Thoracic aorta (tissue), 2 donors: ENCODE measurements at places on chromosomes 2 and 18. TPM values are rescaled to one million over a fixed set of nuclear protein-coding genes. Genes with fewer than 3 reads are reported as not detected.
A peak's percentile ranks its signal among the peaks of the same experiment; 100 is the strongest.

The DYSF gene
- 15.2 TPM for total RNA-seq

The DUSP2 gene
- 22.2 TPM for total RNA-seq

DNA sequence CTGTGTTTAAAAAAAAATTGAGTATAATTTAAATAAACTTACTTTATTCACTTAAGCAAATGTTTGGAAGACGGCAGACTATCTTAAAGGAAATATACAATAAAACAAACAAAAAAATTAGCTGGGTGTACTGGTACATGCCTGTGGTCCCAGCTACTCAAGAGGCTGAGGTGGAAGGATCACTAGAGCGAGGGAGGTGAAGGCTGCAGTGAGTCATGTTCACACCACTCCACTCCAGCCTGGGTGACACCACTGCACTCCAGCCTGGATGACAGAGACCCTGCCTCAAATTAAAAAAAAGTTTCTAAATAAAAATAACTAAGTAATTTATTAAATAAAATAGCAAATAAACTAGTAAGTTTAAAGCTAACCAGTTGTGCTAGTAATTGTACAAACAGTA is 7.5 kb downstream of the PUM2 start:
- H3K27ac ChIP-seq: no peak overlapping the region
- peaks cover 56% of the 10 kb centered on the region for H3K4me1 ChIP-seq
- no peak for DNase-seq
- no peaks in the 10 kb centered on the region for H3K27me3 ChIP-seq

DNA sequence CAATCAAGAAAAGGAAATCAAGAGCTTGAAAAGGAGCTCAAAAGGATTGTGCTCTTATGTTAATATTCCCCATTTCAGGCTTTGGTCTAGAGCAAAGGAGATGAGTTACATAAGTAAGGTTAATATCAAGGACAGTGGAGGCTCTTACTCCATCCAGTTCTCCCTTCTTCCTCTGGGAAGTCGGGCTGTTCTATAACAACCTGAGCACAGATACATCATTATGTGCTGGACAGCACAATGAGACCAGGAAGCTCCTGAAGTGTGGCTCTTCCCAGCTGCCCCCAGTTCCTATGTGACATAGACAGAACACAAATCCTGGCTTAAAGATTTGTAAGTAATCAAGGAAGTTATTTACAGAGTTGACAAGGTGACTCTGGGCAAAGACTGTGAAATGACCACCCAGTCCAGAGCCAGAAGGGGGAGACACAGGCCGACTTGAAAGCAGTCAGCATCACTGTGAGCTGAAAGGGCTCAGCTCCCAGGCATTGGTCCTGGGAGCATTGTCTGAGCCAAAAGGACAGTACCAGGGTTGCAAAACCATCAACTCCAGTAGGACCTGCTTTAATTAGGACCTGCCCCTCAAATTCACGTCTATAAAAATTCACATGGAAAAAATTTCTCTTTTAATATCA is 917.6 kb upstream of the ACVR2A start:
- H3K4me3 ChIP-seq: no peak overlapping the region
- no peaks in the 10 kb centered on the region for H3K27me3 ChIP-seq
- H3K27ac ChIP-seq: no peak overlapping the region
- H3K36me3 ChIP-seq: no peaks in the 10 kb centered on the region
- no peaks in the 10 kb centered on the region for H3K4me1 ChIP-seq
- DNase-seq: no peak

The GGCX gene
- total RNA-seq: 28.4 TPM

- no peak for DNase-seq
- H3K27me3 ChIP-seq: no peaks in the 10 kb centered on the region
- no peaks in the 10 kb centered on the region for H3K4me1 ChIP-seq
- H3K27ac ChIP-seq: no peak overlapping the region
These were observed 109.9 kb downstream of the LYPD6B start for GRCh38 chr2:149148194-149149006.

The GPATCH11 gene
- total RNA-seq: 5.6 TPM

- H3K4me3 ChIP-seq: no peak overlapping the region
- no peaks in the 10 kb centered on the region for H3K27me3 ChIP-seq
- H3K4me1 ChIP-seq: no peaks in the 10 kb centered on the region
- no peak for DNase-seq
- H3K36me3 ChIP-seq: no peaks in the 10 kb centered on the region
These were observed 657.0 kb upstream of the SYT4 start for GRCh38 chr18:43934322-43934721.

GRCh38 chr2:45131587-45131986 is 122.3 kb upstream of the SIX2 start:
- no peaks in the 10 kb centered on the region for H3K36me3 ChIP-seq
- peaks cover 12% of the 10 kb centered on the region for H3K4me1 ChIP-seq
- H3K4me3 ChIP-seq: no peak overlapping the region
- no peaks in the 10 kb centered on the region for H3K27me3 ChIP-seq

GRCh38 chr2:202158796-202159195 is 79.6 kb downstream of the SUMO1 start:
- no peak overlapping the region for H3K4me3 ChIP-seq
- peaks cover 9% of the 10 kb centered on the region for H3K4me1 ChIP-seq
- H3K36me3 ChIP-seq: no peaks in the 10 kb centered on the region
- DNase-seq: no peak
- H3K27me3 ChIP-seq: no peaks in the 10 kb centered on the region

The RGPD3 gene
- 0.27 TPM for total RNA-seq

The KCNG2 gene
- 1.5 TPM for total RNA-seq

The ZC3H6 gene
- total RNA-seq: 10.6 TPM

GRCh38 chr2:216181351-216181750 is 72.2 kb downstream of the XRCC5 start:
- peaks cover 7% of the 10 kb centered on the region for H3K36me3 ChIP-seq
- H3K27me3 ChIP-seq: no peaks in the 10 kb centered on the region
- DNase-seq: no peak
- H3K4me3 ChIP-seq: no peak overlapping the region

The C18orf32 gene
- total RNA-seq: 39.4 TPM

DNA sequence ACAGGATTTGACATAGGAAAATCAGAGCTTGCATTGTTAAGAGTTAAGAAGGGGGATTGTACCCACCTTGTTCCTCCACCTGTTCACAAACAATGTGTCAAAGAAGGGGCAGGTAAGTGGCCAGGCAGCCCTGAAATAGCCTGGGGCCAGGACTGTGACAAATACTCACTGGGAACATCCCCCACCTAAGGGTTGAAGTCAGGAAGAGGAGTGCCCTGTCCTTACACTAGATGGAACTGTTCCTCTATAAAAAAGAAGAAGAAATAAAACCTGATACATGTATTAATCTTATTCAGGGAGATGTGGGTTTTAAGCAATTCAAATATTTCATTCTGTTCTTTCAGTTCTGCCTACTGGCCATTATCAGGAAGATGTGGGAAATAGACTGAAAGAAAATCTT is 41.9 kb downstream of the TACR1 start:
- no peak for DNase-seq
- peaks cover 8% of the 10 kb centered on the region for H3K4me1 ChIP-seq
- no peaks in the 10 kb centered on the region for H3K36me3 ChIP-seq
- H3K27ac ChIP-seq: no peak overlapping the region
- H3K4me3 ChIP-seq: no peak overlapping the region

DNA sequence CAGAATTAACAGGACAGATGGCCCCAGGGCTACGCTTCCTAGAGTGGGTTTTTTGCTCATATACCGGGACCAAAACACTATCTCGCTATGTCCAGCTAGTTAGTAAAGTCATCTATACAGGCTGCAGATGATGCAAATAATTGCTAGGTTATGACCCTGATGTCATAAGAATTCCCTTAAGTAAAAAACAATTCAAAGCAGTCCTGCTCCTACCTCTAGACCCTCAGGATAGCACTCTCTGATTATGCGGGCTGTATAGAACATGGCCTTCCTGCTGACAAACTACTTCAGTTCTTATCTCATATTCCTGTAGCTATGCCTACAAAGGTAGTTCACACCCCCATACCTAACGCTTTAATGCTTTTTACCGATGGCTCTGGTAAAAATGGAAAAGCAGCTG is 13.2 kb downstream of the DYNAP start:
- no peaks in the 10 kb centered on the region for H3K27me3 ChIP-seq
- DNase-seq: no peak
- no peaks in the 10 kb centered on the region for H3K4me1 ChIP-seq
- H3K4me3 ChIP-seq: no peak overlapping the region
- no peak overlapping the region for H3K27ac ChIP-seq

The GAL3ST2 gene
- 2.2 TPM for total RNA-seq

The CHRND gene
- total RNA-seq: not detected

- H3K4me3 ChIP-seq: no peak overlapping the region
- H3K27me3 ChIP-seq: no peaks in the 10 kb centered on the region
These were observed 34.0 kb downstream of the SH3RF3 start for GRCh38 chr2:109162999-109163398.

- H3K4me1 ChIP-seq: no peaks in the 10 kb centered on the region
- H3K27me3 ChIP-seq: no peaks in the 10 kb centered on the region
- H3K36me3 ChIP-seq: no peaks in the 10 kb centered on the region
- H3K27ac ChIP-seq: no peak overlapping the region
- no peak for DNase-seq
These were observed 137.6 kb upstream of the ALPP start for GRCh38 chr2:232240906-232241305.

DNA sequence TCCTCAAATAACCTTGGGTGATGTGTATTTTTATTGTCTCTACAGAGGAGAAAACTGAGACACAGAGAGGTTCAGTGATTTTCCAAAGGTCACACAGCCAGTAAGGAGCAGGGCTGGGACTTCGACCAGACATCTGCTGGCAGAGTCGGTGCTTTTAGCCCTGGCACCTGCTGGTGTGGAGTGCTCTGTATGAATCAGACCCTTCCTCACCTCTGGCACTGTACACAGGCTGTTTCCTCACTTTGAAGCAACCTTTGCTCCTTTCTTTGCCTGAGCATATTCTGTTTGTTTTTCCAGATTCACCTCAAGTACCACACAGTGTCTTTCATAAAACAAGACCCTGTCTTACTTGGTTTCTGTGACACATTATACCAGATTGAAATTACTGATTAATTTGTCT is 107.9 kb downstream of the DPP10 start:
- H3K4me3 ChIP-seq: no peak overlapping the region
- no peaks in the 10 kb centered on the region for H3K27me3 ChIP-seq
- DNase-seq: no peak
- no peaks in the 10 kb centered on the region for H3K4me1 ChIP-seq

- no peak overlapping the region for H3K4me3 ChIP-seq
- H3K27ac ChIP-seq: no peak overlapping the region
- H3K36me3 ChIP-seq: no peaks in the 10 kb centered on the region
- no peaks in the 10 kb centered on the region for H3K27me3 ChIP-seq
- H3K4me1 ChIP-seq: no peaks in the 10 kb centered on the region
- no peak for DNase-seq
These were observed 8.7 kb upstream of the GPR155 start for GRCh38 chr2:174495365-174496012.

The CFAP221 gene
- not detected for total RNA-seq

GRCh38 chr18:78006006-78006773 is 756.5 kb downstream of the GALR1 start:
- H3K4me1 ChIP-seq: no peaks in the 10 kb centered on the region
- H3K4me3 ChIP-seq: no peak overlapping the region
- no peak overlapping the region for H3K27ac ChIP-seq
- H3K27me3 ChIP-seq: no peaks in the 10 kb centered on the region

DNA sequence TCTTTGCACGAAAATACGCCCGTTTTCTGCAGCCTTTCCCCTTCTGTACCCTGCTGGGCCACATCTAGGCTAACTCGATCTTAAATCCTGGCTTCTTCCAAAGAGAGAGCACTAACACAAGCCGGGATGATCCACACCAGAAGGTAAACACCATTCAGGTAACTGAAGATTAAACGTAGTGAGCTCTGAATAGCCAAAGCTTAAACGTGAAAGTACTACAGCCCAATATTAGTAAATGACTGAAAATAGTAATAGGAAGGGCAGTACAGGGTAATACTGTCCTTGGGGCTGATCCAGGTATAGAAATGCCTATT is 422 bp upstream of the MRPL53 start:
- H3K4me3 ChIP-seq: peak overlapping the region; percentile 72
- peaks cover 6% of the 10 kb centered on the region for H3K36me3 ChIP-seq
- no peaks in the 10 kb centered on the region for H3K27me3 ChIP-seq

GRCh38 chr2:25331686-25332365 is 9.9 kb downstream of the DNMT3A start:
- no peak for DNase-seq
- peaks cover 63% of the 10 kb centered on the region for H3K4me1 ChIP-seq
- H3K27ac ChIP-seq: no peak overlapping the region

- no peaks in the 10 kb centered on the region for H3K36me3 ChIP-seq
- H3K4me1 ChIP-seq: peaks cover 18% of the 10 kb centered on the region
- H3K4me3 ChIP-seq: no peak overlapping the region
- peak overlapping the region; percentile 20 for H3K27ac ChIP-seq
These were observed 11.4 kb downstream of the UBE2E3 start for GRCh38 chr2:180991820-180992219.

DNA sequence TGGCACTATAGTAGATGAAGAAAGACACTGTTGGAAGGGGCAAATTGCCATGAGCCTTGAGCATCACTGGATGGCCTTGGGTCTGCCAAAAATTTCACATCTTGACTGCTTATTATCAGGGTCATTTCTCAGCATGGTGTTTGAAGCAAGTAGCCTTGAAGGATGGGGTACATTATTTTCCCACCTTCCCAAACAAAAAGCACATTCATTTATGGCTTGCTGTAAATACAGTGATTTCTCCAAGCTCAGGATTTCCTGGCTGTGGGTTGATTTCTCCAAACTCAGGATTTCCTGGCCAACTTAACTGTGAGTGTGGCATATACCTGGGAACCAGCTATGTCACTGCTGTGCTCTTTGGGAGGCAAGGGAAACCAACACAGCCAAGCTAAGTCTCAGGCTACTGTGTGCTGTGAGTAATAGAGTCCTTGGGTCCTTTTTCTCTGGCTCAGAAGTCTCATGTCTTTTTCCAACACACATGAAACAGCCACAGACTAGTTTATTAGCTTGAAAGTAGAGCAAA is 116.6 kb downstream of the SPHKAP start:
- H3K27me3 ChIP-seq: no peaks in the 10 kb centered on the region
- H3K4me3 ChIP-seq: no peak overlapping the region
- DNase-seq: no peak
- no peaks in the 10 kb centered on the region for H3K4me1 ChIP-seq
- no peaks in the 10 kb centered on the region for H3K36me3 ChIP-seq
- no peak overlapping the region for H3K27ac ChIP-seq

DNA sequence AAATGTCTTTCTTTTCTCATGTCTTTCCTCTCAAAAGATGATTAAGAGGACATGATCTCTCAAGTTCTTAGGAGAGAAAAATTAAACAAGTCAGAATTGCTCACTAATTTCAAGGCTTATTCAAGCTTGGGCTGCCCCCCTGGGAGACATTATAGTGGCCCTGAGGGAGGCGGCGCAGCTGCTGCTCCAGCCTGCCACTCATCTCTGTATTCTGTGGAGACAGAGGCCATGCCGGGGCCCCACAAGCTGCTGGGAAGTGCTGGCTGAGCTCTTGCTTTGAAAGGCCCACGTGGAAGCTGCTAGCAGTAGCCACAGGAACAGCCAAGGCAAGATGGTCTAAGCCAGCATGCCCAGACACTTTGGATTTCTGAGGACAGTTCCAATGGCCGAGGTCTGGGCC is 267.4 kb downstream of the LNPK start:
- H3K27ac ChIP-seq: no peak overlapping the region
- H3K27me3 ChIP-seq: no peaks in the 10 kb centered on the region
